ENCODE measurements at places on chromosomes 6 and 20.

GRCh38 chr6:23339268-23339667, 769.9 kb downstream of the HDGFL1 start:
- DNase-seq, result no peak

DNA sequence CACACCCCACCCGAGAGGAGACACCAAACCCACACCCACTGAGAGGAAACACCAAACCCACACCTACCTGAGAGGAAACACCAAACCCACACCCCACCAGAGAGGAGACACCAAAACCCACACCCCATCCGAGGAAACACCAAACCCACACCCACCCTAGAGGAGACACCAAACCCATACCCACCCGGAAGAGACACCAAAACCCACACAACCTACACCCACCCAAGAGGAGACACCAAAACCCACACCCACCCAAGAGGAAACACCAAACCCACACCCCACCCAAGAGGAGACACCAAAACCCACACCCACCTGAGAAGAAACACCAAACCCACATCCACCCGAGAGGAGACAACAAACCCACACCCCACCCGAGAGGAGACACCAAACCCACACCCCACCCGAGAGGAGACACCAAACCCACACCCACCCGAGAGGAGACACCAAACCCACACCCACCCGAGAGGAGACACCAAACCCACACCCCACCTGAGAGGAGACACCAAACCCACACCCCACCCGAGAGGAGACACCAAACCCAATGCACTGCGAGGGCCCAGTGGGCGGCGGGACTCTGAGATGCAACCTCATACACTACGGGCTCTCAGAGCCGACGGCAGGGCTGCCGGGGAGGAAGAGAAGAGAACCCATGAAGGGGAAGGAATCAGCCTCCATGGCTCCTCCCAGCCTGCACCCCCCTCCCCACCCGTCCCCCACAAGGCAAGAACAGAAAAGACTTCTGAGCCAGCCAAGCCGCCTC, 83.3 kb downstream of the TAF4 start:
- DNase-seq, result no peak

GRCh38 chr6:31663126-31663960, 1.5 kb downstream of the GPANK1 start:
- DNase-seq, result no peak

GRCh38 chr6:138582573-138582972, 83.3 kb upstream of the NHSL1 start:
- DNase-seq, result no peak

GRCh38 chr6:52381249-52381648, 19.3 kb downstream of the PAQR8 start:
- no peak for DNase-seq

DNA sequence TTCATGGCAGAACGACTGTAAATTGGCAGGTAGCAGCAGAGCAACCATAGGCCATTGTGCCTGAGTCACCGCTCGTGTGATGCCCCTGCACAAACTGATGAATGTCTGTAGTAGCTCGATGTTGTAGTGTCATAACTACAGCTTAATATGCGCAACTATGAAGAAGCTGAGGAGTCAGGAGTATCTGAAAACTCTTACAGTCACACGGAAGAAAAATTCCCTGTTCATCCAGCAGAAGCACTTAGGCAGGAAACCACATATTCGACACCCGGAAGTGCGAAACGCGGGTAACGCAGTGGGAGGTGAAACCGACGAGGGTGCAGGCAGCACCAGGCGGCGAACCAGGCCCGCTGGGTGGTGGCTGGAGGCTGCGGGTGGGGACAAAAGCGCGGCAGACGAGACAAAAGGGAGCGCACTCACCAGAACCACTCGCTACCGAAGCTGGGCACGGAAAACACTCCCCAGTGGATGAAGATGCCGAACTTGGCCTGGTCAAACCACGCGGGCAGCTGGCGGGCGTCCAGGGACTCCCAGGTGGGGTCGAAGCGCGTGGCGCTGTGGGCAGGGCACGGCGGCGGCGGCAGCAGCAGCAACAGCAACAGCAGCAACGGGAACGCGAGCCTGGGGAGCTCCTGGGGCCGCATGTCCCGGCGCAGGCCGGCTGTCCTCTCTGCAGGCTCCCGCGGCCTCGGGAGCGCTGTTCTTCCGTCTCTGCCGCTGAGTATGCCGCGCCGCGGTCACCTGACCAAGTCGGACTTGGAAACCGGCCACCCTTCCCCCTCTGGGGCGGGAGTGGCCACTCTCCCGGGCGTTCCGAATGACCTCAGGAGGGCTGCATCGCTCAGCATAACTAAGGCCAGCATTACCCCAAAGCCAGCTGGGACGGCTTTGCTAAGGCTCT, at the start of gene FUCA2:
TSS of gene FUCA2 (minus strand) at position 730 of the 901 bp plus-strand sequence. CDS start at position 644, 86 bp downstream.
- peak; percentile 30 for DNase-seq

GRCh38 chr6:2891768-2892170, 11.3 kb downstream of the SERPINB9 start:
- DNase-seq, result peak; percentile 77

- DNase-seq, result no peak
Observed at GRCh38 chr6:139753198-139753861, 378.9 kb upstream of the CITED2 start.
